ENCODE measurements at places on chromosomes 5 and 9.

DNA sequence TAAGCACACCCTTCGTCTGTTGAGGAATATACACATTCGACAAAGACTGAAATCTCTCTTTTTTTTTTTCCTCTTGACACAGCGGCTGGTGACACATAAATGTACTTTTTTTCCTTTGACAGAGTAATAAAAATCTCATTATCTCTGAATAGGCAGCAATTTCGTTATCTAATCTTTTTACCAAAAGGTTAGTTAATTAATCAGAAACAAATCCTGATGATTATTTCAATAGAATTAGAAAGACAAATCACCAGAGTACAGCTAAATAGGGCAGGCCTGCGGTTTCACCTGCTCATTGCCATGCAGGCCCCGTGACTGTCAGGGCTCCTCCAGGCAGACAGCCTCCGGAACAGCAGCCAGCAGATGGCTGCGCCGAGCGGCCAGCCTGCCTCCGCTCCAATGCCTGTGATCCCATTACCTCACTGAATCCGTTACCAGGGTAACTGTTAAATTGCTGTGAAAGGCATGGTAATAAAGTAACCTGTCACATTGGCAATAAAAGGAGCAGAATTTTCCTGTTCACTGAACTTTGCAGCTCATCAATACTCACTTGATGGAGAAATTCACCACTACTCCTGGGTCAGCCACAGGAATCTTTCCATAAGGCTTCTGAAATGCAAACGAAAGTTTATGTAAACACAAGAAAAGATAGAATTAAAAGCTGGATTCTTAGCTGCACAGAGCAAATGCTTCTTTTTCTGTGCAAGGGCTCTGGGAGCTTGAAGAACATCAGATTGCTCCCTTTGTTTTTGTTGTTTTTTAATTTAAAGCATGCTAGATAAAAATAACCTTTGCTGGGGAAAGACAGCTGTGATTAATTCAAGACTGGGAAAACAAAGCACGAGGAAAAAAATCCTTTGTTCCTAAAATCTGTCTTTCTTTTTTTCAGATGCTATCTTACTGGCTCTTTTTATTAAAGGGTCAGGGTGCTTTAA is 666.4 kb upstream of the ZNF608 start:
- DNase-seq = peak; percentile 84

DNA sequence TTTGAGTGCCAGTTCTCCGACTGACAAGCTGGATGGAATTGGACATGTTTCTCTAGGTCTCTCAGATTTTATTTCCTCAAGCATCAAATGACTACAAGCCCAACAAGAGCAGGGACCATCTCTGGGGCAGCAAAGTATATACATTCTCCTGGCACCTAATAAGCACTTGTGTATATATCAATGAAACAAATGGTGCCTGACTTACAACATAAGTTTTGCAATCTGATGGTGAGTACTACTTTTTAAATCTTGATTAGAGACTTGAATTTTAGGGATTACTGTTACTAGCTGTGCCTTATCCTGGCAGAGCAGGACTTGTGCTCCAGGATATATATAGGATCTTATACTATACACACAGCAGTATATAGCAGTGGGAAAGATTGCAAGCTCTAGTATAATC is 8.8 kb upstream of the ABLIM3 start:
- DNase-seq = no peak

DNA sequence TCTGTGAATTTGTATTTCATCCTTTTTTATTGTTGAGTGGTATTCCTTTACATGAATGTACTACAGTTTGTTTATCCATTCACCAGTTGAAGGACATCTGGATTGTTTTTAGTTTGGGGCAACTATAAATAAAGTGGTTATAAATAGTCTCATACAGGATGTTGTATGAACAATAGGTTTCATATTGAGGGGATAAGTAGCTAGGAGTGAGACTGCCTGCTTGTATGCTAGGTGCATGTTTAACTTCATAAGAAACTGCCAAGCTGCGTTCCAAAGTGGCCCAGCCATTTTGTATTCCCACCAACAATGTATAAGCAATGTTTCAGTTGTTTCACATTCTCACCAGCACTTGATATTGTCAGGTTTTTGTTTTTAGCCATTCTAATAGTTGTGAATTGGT is 21.5 kb downstream of the OTULINL start:
- no peak for DNase-seq

DNA sequence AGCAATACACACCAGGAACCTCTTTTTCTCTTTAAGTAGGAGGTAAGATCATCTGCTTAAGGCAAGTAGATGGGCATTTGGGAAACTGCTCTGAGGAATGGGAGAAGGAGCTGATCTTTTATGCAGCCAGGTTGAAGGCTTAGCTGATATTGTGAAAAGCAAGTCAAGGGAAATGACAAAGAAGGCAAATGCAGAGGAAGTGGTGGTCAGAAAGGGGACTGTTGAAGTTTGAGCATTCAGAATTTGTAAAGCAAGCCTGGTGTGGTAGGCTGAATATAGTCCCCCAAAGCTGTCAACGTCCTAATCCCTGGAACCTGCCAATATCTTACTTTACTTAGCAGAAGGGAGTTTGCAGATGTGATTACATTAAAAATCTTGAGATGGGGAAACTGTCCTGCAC is 128.9 kb downstream of the ADAMTS12 start:
- DNase-seq = no peak

DNA sequence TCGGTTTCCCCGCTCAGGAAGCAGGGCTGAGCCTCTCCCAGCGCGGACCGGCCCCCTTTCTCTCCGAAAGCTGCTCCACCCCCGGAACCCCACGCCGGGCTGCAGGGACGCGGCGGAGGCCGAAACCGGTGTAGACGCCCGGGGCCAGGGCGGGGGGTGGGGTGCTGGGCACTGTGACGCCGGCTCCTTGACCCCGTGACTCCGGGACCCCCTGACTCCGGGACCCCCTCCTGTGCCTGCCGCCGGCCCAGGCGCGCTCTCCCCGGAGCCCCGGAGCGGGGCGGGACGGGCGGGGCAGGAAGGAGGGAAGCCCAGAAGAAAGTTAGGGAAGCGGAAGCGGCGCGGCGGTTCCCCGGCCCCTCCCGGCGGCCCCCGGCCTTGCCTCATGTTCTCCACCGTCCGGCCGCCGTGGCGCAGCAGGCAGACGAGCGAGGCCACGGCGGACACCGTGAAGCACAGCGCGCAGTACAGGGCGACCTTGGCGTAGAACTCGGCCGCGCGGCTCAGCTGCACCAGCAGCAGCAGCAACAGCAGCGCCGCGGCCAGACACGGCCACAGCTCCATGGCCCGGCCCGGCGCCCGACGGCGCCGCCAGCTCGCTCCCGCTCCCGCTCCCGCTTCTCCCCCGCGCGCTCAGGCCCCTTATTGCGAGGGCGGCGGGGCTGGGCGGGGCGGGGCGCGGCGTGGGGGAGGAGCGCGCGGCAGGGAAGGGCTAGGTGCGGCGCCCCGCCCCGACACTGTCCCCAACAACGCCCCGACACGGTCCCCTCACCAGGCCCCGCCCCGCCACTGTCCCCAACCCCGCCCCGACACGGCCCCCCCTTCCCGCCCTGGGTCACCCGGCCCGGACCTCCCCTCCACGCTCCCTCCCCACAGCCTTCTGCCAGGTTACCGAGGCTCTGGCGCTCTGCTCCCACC is at the start of gene AGPAT2:
AGPAT2 (minus strand) TSS at position 664 of the 918 bp plus-strand sequence; CDS start at position 564, 100 bp downstream.
- DNase-seq = no peak

All from ACHN (cell line).